ENCODE measurements at places on chromosomes 16 and 17.

DNA sequence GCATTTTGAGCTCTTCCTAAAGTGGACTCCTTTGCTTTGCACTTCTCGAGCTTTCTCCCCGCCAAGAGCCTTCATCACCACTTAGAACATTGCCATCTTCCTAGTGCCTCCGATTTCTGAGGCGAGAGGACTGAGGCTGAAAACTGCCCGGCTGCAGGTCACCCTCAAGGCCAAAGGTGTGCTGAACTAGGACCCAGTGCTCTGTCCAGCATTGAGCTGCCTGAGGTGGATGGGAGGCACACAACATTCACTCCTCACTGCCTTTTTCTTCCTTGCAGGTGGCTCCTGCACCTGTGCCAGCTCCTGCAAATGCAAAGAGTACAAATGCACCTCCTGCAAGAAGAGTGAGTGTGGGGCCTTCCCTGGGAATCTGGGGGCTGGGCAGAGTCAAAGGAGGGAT lies 5.4 kb downstream of the MT1A start:
- no peak for DNase-seq

DNA sequence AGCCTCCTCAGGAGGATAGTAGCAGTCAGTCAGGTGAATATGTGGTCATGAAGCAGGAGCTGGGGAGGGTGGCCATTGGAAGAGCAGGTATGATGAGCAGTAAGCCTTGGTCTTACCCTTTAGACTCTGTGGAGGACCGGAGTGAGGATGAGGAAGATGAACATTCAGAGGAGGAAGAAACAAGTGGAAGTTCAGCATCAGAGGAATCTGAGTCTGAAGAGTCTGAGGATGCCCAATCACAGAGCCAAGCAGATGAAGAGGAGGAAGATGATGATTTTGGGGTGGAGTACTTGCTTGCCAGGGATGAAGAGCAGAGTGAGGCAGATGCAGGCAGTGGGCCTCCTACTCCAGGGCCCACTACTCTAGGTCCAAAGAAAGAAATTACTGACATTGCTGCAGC lies 12.7 kb downstream of the SRCAP start:
- no peak for DNase-seq

DNA sequence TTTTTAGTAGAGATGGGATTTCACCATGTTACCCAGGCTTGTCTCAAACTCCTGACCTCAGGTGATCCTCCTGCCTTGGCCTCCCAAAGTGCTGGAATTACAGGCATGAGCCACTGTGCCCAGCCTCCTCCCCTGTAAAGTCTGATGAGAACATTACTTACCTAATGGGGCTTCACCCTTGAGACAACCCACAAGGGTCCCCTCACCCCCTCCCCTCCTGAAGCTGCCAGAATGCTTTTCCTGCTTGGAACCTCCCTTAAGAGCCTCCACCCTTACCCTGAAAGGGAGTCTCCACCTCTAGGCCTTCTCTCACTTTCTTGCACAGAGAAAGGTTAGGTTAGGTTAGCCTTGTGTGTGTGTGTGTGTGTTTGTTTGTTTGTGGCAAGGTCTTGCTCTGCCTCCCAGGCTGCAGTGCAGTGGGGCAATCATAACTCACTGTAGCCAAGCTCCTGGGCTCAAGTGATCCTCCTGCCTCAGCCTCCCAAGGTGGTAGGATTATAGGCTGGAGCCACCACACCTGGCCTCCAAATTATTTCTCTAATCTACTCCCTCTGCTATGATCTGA lies 8.9 kb downstream of the SLC5A11 start:
- no peak for DNase-seq

DNA sequence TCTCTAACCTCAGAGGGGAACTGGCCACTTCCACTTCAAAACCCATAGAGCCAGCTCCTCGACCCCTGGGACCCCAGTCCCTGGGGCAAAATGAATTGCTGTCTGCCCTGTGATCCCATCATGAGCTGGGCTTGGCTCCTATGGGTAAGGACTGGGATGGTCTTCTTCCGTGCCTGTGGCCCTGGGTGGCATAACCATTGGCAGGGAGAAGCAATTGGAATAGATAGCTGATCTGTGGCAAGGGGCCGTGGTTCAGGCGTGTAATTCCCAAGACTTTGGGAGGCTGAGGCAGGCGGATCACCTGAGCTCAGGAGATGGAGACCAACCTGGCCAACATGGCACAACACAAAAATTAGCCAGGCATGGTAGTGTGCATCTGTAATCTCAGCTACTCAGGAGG lies 4.3 kb downstream of the SULT1A2 start:
- no peak for DNase-seq

- no peak for DNase-seq
These were observed 86.5 kb upstream of the LHX1 start for GRCh38 chr17:36850790-36851189.

DNA sequence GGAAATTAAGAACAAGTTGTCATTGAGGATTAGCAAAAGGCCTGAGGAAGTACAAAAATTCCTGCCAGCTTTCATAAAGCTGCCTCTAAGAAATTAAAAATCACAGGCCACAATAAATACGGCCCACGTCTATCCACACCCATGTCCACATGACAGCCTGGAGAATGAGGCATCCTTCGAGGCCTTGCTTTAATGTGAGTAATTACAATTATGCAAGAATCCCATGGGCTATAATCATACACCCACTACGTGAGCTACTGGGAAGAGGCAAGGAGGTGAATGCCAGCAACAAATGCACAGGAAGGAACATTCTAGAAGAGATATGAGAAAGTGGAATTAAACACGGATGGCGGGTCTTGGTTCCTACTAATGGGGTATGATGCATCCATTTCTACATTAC lies 65.4 kb upstream of the ZFHX3 start:
- no peak for DNase-seq

DNA sequence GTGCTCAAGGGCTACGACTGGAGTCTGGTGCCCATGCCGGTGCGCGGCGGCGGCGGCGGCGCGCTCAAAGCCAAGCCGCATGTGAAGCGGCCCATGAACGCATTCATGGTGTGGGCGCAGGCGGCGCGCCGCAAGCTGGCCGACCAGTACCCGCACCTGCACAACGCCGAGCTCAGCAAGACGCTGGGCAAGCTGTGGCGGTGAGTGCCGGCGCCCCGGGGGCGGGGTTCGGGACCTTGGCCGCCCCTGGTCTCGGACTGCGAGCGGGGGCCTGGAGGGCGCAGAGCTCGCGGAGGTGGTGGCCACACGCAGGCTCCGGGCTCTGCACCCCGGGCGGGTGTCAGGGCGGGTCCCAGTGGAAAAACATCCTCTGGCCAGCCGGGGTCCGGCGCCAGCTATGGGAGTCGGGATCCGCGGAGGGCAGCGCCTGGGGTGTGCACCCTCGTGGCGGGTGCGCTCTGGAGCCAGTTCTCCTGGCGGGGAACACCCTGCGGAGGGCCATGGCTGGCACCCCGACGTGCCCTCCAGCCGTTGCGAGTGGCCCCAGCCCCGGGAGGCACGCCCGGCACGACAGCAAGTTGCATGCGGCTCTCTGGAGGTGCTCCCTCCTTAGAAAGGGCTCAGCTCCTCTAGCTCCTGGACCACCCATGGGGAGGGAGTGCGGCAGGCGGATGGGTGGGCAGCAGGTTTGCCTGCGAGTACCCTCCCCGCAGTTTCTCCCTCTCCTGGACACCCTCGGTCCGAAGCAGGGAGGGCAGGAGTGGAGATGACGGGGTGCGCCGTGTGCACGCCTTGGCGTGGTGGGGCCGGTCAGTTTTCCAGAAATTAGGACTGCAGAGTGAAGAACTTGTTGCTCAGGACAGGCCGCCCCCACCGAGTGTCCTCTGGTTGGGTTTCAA lies 824 bp downstream of the SOX8 start:
- DNase-seq, result no peak

DNA sequence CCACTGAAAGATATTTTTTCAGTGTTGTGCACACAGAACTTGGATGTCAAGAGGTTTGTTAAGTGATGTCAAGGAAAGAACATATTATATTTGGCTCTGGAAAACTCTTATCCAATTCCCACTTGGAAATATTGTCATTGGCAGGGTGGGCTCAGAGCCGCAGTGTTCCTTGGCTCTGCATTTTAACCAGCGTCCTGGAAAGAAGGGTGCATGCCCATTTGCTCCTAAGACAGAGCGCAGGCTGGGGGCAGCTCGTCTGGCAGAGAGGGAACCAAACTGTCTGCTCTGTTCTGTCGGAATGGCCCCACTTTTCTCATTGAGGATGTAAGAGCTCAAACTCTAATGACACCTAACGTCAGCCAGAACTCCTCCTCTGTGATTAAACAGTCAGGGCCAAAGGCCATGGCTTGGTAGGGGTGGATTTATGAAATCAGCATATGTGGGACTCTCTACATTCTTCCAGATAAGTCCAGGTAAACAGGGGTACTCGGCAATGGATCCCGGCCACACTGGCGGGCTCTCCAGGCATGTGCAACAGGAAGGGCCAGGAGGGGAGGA lies 18.0 kb downstream of the SLC47A1 start:
- DNase-seq, result no peak

DNA sequence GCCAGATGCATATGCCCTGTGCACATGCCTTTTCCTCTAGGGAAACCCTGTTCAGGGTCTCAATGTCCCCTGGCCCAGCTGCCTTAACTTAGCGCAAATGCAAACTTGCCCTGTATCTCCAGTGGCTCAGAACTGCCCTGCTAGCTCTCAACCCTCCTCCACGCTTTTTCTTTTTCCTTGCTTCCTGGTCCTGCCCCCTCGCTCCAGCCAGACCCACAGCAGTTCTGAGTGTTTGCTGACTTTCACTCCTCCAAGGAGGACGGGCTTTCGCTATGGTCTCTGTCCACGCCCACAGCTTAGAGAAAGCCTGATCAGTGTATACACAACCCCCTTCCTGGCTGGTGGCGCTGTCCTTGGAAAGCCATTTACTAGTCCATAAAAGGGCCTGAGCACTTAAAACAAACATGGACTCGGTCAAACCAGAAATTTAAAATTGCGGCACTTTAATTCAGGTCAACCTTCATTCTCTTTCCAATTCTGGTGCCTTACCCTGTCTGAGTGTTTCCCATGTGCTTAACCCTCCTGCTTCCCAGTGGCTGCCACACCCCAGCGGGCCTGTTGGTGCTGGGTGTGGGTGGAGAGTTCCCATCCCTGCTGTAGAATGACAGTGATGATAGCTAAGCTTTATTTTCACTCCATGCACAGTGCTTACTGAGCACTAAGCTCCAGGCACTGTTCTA lies 15.6 kb upstream of the TMEM98 start:
- DNase-seq, result no peak
